ENCODE measurements at places on chromosomes 2 and 18.

DNA sequence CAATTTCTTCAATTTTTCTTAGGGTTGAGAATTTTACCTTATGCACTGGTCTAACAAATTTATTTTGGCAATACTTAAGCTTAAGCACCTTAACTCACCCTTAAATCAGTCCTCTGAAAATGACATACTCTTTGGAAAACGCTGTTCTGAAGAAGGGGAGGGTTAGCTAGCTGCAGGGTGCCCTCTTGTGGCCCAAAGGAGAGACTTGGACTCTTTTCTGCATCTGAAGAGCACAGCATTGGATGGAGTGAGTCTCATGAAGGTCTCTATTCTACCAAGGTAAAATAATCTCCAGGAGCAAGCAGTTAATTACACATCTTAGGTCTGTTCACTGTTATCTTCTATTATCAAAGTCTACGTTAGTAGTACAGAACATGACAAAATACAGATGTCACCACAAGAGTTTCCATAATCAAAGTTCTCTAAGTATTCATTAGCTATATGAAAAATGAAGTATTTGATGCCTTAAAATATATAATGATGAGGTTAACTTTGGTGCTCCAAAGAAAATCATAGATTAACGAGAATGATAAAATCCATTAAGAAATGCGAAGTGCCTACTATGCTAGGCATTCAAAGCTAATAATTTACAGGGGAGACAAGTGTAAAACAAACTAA lies 24.4 kb downstream of the PUM2 start:
- DNase-seq, result no peak

GRCh38 chr2:113976277-113976928 lies 86.5 kb downstream of the ACTR3 start:
- no peak for DNase-seq

DNA sequence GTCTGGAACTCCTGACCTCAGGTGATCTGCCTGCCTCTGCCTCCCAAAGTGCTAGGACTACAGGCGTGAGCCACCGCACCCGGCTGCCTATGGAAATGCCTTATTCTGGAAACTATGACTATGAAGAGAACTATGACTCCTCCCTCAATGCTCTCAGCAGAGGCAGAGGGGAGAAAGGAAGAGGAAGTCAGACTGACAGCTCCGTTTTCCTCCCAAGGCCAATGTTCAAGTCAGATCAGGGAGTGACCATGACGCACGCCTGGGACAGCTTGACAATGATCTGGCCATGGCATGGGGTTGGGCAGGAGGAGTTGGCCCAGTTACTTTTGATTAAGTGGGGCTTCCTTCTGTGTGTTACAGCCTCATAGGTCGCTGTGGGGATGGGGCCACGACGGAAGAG lies 44.3 kb upstream of the MRPL33 start:
- no peak for DNase-seq

- DNase-seq, result no peak
Observed at GRCh38 chr2:83224591-83225200, 1234.4 kb downstream of the SUCLG1 start.

DNA sequence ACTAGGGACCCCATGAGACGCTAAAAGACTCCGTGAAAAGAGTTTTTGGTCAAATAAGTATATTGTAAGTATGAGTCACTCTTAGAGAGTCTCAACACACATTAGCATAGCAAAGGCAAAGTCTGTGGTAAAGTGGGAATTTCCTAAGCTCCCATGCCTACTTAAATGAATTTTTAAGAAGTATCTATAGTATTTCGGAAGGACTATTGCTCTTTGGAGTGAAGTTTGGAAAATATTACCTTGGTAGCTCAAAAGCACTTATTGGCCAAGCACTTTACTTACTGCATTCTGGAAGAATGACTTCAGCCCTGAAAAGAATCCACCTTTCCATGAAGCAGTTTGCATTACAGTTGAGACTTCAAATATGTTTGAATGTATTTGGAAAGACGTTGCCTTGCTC lies 57.1 kb downstream of the CAVIN2 start:
- DNase-seq, result no peak

- no peak for DNase-seq
Observed at GRCh38 chr2:29113027-29113686, 2.1 kb upstream of the CLIP4 start.

DNA sequence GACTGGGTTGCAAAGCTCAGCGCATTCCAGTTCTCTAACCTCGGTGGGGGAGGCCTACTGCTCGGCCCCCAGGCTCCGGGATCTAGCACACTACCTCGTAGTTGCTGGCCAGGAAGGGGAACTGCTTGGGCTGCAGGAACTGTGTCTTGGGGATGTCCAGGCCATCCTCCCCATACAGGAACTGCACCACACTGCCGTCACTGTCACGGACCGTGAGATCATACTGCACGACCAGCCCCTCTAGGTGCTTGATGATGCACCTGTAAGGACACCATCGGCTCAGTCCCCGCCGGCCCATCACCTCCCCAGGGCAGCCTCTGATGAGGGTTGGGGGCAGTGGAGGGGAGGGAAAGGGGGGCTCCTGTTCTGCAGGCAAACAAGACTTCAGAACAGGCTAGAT lies 61.6 kb downstream of the POLR1A start:
- no peak for DNase-seq
